Natural killer cell (primary cell): ENCODE measurements at places on chromosomes 5 and 9. TPM values are rescaled to one million over a fixed set of nuclear protein-coding genes. Genes with fewer than 3 reads are reported as not detected.

DNA sequence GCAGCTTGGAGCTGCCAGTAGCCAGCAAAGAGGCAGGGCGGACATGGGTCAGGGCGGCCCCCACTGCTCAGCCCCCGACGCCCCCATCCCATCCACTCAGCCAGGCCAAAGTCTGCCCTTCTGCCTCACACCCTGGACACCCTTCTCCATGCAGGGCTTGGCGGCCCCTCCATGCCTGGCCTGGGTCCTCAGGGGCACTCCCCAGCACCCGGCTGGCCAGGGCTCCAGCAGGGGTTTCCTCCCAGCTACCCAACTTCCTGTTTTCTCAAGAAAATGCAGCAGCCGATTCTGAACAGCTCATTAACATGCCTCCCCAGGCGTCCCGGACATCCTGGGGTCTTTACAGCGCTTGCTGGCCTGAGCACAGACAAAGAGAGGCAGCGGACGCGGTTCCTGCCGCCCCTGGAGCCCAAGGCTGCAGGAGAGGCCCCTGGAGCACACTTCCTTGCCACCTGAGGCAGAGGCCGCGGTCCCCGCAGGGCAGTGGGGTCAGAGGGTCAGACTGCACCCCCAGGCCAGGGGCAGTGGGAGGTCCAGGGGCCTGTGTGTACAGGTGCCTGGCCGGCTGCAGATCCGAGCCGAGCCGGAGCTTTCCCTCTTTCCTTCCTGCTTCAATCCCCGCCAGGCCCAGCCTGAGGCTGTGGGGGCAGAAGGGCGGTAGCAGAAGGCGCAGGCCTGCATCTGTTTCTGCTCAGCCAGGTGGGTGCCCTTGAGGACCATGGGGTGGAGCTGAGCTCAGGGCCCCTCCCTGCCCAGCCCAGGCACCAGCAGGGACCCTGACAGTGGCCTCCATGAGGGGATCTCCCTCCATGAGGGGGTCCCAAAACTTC lies 18.7 kb upstream of the NRARP start:
- peak; percentile 36 for DNase-seq

DNA sequence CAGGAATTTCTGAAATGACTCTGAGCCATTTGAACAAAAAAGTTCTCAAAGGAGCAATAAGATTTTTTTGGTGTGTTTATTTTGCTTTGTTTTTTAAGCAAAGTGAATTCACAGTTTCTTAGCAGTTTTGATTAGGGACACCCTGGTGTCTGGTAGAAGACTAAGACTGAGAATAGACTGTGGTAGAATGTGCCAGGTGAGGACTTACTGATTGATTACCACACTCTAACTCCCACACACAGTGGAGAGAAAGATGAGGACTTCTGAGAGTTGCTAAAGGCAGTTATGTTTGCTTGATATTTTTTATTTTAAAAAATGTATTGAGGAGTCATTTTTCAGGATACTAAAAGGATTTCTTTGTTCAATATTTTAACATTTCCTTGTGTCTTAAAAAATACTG lies 175.1 kb downstream of the CD180 start:
- DNase-seq: no peak

GRCh38 chr5:66617991-66618768 lies 22.0 kb downstream of the MAST4 start:
- no peak for DNase-seq

GRCh38 chr9:2016408-2017330 lies 1.5 kb downstream of the SMARCA2 start:
- DNase-seq: peak; percentile 55

The SHOC1 gene
- total RNA-seq: not detected

DNA sequence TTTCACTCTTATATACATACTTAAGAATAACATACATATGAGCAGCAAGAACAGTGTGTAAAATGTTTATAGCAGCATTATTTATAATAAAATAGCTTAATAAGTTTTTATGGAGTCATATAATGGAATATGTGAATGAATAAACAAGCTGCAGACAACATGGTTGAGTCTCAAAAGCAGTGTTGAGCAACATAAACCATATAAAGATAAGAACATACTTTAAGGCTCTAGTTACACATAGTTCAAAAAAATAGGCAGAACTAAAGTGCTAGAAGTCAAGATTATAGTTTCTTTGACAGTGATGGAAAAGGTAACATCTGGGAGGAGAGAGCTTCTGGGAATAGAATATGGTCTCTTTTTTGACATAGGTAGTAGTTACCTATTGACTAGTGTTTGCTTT lies 53.7 kb upstream of the ADAMTS19 start:
- no peak for DNase-seq

The DIMT1 gene
- total RNA-seq: 10.9 TPM
